ENCODE measurements at places on chromosomes 2 and 18.

- DNase-seq, result no peak
Observed at GRCh38 chr2:215845839-215846586, 167.3 kb downstream of the MREG start.

- no peak for DNase-seq
Observed at GRCh38 chr18:22275706-22276333, 106.4 kb downstream of the GATA6 start.

DNA sequence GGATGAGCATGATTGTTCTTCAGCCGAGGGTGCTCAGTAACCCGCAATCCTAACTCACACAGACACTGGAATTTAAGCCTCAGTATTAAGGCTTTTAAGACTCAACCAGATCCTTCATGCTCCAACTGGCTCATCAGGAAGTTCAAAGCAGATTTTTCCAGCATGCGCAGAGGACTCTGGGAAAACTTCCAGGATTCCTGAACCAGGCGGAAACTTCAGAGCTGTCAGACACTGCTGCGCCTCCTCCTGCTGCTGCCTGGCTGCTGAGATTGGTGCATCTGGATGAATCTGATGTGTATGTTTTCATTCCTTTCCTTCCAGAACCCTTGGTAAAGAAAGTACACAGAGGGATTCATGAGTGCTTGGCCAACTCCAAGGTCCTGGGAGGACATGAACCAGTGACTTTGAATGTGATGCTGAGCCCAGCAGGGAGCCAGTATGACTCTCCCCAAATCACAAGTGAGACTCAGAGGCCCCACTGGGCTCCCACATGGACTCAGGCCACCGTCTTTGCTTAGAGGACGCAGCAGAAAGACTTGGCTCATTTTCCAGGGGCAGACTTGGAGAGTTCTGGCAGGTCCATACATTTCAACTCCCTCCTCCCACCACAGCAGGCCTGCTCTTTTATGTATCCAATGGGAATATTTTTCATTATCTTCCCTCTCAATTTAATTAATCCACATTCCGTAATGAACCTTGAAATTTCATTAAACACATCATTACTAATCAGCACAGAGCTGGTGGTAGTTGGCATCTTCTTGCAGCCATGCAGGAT lies 143.5 kb upstream of the HDAC4 start:
- no peak for DNase-seq

DNA sequence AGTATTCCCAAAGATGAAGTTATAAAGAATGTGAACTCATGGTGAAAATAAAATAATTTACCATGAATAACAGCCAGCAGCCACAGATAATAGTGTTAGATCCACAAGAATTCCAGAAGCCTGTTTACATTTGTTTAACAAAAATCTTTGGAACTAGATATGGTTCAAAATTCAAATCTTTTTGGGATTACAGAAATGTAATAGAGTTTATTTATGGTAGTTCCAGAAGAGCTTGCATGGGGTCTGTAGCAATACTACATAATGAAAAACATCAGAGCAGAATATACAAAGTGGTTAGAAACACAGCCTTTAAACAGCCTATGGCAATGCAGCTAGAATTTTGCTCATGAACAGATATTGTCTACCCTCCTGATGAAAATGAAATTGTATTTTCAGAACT lies 179.1 kb downstream of the RDH14 start:
- no peak for DNase-seq

GRCh38 chr2:164243315-164243714 lies 378.0 kb downstream of the GRB14 start:
- DNase-seq, result no peak

DNA sequence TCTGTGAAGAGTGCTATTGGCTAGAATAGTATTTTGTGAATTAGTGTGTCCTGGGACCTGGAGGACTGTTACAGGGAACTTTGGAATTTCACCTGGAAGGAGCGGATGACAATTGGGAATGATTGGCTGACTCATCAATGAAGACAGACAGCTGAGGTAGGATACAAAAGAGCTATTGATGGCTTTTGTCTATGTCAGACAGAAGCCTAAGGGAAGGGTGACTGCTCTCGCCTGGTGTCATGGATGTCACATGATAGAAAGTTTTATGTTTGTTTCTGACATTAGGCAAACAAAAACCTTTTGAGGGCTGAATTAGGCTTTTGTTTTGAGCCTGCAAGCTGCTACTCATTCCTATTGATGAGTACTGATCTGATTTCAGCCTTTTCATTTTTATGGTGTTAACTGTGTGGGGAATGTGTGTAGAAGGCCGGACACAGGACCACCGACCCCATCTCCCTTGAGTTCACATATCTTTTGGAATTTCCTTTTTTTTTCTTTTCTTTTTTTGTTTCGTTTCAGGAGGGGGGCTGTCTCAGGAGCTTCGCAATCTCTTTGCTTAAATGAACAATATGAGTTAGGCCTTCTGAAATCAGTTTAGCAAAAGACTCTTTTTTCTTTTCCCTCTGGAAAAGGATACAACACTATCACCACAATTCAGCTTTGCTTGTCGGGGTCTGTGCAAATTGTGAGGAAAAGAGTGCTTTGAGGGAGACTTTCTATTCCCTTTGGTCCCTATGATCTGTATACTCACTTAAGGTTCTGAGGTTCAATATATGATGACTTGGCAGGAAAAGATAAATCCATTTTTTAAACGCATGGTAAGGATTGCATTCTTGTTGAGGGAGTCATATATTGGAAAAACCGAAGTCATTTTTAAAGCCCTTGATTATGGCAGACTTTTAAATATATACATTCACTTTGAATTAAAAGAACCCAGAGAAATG lies 207.9 kb upstream of the FIGN start:
- DNase-seq, result no peak

DNA sequence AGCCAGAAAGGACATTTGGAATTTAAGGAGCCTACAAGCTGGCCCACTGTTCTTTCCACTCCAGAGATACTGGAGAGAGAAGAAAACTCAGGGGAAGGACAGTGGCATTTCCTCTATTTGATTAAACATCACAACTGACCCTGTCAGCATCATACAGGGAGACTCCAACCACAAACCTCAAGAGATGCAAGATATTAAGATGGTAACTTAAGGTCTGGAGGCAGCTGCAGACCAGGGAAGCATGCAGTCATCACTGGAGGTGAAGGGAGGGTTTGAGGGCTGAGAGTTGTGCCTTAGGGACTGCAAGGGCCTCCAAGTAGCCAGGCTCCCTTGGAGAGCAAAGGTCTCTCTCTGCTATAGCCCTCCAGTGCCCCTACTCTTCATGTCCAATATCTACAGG lies 67.4 kb downstream of the RNF152 start:
- no peak for DNase-seq

DNA sequence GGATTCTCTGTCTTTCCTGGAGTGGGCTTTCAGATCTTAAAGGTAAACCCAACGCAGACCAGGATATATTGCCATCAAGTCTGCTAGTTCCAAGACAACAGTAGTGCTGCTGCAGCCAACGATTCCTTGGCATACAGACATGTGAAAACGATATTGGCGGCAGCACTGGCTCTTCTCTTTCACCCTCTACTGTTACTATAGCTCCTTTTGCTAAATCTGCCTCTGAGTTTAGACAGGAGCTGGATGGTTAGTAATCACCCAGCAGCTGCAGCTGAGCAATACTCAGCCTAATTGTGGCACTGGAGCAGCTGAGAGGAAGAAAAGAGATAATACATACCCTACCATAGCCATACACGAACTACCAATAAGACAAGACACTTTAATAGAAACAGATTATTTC lies 4.0 kb downstream of the YES1 start:
- no peak for DNase-seq

- no peak for DNase-seq
Observed at GRCh38 chr2:235303499-235304291, 190.1 kb upstream of the AGAP1 start.

GRCh38 chr2:72114693-72115051 lies 33.0 kb downstream of the CYP26B1 start:
- DNase-seq, result no peak

DNA sequence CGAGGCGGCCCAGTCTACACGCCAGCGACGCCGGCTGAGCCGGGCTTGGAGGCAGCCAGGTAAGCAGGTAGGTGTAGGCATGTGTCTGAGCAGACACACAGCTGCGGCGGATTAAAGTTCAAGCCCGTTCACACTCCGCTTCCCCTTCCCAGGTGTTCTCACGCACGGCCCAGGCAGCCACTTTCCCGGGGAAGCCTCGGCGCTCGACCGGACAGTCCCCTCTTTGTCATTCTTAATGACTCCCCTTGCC lies 367 bp downstream of the TGFA start:
- DNase-seq, result no peak

DNA sequence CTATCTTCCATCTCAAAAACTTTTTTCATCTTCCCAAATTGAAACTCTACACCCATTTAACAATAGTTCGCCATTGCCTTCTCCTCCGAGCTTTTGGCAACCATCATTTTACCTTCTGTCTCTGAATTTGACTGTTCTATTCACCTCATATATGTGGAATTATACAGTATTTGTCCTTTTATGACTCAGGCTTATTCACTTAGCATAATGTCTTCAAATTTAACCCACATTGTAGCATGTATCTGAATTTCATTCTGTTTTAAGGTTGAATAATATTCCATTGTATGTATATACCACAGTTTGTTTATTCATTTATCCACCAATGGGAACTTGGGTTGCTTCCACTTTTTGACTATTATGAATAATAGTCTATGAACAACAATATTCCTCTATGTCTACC lies 233.9 kb downstream of the GPD2 start:
- no peak for DNase-seq

DNA sequence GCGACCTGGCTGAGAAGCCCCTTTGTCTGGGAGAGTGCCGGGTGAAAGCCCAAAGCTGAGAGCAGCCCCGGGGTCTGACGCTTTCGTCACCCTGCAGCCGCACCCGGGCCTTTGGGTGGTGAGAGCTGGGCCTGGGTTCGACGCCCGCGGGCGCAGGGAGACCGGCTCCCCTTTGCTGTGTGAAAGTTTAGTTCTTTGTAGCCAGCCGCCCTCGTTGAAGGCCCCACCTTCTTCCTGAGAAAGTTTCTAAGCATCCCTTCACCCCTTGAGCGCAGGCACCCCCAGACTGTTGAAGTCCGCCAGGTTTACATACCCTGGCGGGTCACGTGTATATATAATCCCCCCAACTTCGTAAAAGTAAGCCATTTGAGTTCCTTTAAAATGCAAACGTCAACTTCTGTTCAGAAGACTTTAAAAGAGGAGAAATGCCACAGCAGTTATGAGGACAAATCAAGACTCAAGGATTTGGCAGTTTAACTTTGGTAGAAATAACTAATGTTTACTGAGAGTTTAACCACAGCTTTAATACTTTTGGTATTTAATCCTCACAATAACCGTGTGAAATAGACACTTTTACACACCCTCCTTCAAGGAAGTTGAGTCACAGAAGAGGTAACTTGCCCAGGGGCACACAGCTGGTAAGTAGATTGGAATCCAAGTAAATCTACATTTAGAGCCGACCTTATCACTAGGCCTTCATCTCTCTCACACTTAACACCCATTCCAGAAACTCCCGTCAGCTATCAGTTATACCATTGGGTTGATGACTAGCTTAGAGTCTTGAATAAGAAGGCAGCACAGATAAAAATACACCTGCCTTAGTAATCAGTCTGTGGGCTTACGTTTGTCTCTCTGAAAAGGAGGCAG lies 1.1 kb upstream of the MBOAT2 start:
- no peak for DNase-seq

GRCh38 chr2:222240676-222241049 lies 58.1 kb downstream of the PAX3 start:
- DNase-seq, result no peak

DNA sequence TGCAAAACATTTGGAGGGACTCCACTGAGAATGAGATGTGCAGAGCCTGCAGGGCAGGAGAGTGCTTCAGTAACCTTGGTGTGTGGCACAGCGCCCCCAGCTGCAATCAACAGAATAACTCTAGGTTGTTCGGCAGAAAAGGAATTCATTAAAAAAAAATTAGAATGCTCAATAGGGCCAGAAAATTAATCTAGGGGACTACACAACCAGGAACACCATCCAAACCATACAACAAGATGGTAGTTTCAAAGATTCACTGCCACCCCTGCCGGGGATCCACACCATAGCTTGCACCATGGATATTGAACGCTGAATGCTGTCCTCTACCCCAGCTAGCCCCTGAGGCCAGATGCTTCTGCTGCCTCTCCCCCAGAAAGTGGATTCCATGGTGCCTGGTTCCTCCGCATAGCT lies 50.1 kb downstream of the THUMPD2 start:
- DNase-seq, result no peak

- DNase-seq, result no peak
Observed at GRCh38 chr2:21229302-21229701, 105.5 kb downstream of the TDRD15 start.

DNA sequence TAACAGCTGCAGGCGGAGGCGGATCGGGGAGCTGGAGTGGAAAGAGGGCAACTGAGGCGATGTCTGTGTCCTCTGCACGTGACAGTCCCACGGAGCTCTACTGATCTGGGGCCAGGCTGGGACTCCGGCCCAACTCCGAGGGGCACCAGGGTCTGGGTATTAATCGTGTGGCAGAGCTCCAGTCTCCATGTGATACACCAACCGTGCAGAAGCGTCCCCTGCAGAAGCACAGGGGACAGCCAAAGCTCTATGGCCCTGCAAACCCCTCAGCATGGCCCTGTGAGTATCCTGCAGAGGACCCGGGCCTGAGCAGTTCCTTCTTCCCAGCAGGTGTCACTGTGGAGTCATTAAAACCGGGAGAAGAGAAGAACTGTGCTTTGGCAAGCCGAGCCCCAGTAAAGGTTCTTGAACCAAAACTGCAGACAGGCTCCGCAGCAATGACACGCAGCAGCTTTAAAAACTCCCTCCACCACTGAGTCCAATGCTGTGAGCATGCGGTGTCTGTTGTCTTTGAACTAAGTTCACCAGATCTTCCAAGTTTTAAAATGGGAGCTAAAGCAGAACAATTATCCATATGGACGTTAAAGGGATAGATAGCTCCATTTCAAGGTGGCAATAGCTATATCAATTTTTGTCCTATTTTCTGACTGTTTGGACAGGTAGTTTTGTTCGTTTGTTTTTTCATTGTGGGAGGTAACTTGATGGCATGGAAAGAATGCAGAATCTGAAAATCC lies 79.4 kb downstream of the TMEM182 start:
- DNase-seq, result no peak

DNA sequence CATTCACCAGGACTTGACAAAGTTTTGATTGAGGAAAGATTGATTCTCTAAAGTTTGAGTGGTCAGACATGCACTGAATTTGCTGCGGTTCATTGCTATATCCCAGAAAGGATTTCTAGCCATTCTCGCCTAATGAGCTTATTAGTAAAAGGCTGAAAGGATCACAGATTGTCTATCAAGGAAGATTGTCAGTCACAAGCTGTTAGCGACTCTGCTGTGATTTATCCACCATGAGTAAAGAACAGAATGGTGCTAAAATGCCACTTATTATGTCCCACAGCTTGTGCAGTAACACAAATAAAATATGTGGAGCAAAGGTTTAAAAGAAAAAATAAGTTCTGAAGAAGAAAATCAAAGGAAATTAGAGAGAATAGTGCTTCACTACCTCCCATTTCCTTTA lies 701.2 kb upstream of the CDH7 start:
- no peak for DNase-seq

Measured in stimulated activated CD8-positive, alpha-beta memory T cell treated with anti-CD3 and anti-CD28 coated beads, Interleukin-4, amount 100 ng/mL, for 1 hour (primary cell).